ENCODE measurements at places on chromosomes 12 and 14.

DNA sequence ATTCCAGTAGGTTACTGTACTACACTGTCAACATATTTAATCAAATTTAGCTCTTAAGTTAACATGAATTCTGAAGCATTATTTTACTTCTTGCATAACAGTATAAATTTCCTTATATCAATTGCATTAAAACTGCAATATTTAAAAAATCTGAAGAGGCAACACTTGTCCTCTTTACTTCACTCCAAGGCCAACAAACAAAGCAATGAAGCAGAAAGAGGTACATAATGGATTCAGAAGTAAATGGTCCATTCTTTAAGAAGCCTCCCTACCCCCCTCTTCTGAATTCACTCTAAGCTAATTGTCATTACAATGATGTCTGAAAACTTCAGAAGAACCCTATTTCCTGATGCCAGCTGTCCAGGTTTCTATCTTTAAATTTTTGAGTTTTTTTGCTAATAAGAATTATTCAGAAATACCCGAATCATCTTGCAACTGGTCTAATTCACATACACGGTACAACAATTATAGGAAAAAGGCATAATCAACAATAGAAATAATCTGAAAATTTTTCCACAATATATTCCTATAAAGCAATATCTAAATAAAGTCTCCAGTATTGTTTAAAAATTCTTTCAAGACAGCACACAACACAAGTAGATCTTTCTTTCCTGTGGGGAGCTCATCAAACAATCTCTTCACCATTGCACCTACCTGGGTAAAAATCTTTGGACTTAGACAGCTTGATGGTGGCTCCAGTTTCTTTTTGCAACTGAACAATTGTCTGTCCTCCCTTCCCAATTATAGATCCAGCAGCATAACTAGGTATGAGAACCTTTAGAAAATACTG is 2.9 kb downstream of the NOVA1 start:
- no peak for DNase-seq

GRCh38 chr12:43737646-43738045 is 20.9 kb downstream of the PUS7L start:
- no peak for DNase-seq

DNA sequence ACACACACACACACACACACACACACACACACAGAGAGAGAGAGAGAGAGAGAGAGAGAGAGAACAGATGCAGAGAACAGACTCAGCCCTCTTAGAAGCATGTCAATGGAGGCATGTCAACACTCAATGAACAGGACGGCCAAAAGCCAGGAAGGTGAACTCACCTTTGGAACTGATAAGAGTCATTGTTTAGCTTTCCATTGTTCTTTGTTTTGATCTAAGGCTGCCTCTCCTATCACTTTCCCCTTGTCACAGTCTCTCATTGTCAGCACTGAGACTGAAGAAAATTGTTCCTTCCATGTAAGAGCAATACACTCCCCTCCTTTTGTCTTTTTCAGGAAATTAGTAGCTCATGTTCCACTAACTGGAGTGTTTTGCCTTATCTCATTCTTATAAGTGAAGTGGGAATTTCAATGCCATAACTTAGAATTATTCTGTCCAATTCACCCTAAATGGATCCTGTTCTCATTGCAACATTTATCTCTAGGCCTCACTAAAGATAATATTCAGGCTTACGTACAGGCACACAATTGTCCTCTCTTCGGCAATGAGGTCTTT is 218.0 kb downstream of the DUSP6 start:
- no peak for DNase-seq

GRCh38 chr12:121926874-121927706 is 8.7 kb downstream of the CFAP251 start:
- no peak for DNase-seq

DNA sequence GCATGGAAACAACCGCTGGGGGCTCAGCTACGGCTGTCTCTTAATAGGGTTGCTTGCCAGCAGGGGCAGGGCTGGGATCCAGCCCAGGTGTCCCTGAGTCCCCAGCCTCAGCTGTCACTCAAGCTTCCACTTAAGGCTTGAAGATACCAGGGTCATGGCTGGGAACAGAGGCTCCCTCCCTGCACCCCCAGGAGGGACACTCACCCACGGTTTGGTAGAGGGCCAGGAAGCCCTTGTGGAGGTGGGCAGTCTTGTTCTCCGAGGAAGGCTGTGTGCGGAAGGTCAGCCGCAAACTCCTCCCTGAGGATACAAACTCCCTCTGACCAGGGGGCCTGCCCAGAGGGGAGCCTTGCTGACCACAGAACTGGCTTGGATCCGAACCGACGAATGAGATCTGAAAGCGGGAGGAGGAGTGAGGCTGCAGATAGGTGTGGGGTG is 7.3 kb downstream of the C1RL start:
- DNase-seq, result no peak

DNA sequence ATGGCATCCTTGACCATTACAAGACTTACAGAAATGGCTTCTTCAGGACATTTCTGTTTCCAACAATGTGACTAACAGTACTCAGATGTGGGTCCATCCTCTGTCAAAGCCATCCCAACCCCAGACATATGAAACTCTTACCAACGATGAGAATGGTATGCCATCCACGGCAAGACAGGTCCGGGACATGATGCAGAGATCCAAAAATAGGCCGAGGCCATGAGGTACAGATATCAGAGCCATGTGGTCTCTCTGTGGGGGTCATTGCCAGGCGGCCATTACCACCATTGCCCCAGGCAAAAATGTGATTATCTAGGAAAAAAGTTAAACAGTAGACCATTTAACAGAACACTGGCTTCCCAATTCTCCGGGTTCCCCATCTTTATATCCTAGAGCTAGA is 27.5 kb downstream of the ZC2HC1C start:
- no peak for DNase-seq

- DNase-seq, result no peak
These were observed 5.0 kb downstream of the SERPINA9 start for GRCh38 chr14:94471045-94471444.

GRCh38 chr14:92540472-92541048 is 27.0 kb downstream of the RIN3 start:
- peak; percentile 82 for DNase-seq

DNA sequence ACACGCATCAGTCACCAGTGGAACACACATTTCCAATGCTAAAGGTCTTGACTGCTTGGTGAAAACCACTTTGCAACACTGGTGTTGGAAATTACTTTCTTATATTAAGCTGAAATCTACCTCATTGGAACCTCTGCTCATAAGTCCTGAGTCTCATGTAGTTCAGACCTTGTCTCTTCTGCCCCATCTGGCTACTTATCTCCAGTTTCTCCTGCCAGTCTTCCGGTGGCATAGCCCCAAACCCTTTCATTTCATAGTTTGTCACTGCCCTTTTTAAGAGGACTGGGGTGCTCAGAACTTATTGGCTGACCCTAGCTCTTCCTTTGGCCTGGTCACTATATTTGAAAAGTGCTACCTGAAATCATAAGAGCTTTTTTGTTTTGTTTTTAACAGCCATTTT is 43.7 kb downstream of the HELB start:
- DNase-seq, result no peak
